D341Med (cell line): ENCODE measurements at places on chromosomes 5 and 9.

DNA sequence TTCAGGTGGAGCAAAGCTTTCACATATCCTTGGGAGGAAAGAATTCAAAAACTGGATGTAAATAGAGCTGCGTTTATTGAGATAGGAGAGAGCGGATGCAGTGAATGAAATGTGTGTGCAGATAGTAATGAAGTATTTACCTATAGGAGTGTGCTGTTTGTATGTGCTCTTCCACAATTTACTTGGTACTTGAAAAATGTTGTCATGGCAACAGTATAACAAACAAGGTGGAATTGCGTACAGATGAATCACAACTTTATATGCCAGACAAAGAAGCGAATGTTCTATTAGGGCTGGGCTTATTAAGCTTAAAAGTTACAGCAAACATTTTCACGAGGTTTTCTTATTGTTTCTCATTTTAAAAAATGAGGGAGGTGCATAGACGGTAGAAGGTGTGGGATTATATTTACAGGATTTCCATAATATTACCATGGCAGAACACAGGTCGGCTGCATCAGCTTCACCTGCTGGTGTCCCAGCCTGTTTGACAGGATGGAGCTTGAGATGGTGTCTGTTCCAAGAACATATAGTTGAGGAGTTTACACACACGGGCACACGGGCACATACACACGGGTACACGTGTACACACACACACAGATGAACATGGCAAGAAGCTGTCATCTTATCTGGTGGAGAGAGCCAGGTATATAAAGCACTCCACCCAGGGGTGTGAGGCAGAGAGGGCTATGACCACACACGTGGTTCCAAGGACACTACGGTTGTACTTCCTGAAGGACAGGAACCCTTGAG, 155.7 kb downstream of the RMI1 start:
- no peak for DNase-seq

DNA sequence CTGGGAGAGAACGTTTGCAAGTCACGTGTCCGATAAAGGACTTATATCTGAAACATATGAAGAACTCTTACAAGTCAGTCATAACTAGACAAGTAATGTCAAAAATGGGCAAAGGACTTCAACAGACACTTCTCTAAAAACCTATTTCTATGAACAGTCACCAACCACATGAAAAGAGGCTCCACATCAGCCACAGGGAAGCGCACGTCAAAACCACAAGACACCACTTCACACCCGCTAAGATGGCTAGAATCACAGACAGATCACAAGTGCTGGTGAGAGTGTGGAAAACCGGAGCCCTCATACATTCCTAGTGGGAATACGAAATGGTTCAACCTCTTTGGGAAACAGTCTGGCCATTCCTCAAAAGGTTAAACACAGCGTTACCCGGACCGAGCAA, 11.5 kb upstream of the CARD9 start:
- DNase-seq: no peak

DNA sequence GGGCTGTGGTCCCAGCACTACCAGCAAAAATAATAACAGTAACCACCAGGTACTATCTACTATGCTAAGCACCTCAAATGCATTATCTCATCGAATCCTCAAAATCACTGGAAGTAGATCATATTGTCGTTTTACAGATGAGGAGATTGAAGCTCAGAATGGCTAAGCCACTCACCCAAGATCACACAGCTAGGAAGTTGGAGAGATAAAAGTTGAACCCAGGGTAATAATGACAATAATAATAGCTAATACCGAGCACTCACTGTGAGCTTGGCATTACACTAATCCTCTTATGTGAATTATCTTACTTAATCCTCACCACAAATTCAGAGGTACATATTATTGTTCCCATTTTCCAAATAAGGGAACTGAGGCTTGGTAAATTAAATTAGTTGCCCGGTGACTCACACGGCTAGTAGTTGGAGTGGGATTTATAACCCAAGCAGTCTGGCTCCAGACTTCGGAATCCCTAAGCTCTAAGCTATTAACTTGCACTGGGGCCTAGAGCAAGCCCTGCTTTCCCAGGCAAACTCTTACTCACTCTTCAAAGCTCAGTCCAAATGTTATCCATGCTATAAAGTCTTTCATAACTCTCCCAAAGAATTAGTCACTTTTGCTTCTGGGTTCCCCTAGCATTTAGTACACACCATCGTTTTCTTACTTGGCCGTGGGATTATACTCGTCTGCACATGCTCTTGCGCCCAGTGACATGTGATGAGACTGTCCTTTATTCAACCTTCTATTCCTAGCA, 3.8 kb downstream of the ARSI start:
- peak; percentile 78 for DNase-seq

GRCh38 chr5:130529511-130530485, 625.5 kb downstream of the CHSY3 start:
- DNase-seq: no peak

DNA sequence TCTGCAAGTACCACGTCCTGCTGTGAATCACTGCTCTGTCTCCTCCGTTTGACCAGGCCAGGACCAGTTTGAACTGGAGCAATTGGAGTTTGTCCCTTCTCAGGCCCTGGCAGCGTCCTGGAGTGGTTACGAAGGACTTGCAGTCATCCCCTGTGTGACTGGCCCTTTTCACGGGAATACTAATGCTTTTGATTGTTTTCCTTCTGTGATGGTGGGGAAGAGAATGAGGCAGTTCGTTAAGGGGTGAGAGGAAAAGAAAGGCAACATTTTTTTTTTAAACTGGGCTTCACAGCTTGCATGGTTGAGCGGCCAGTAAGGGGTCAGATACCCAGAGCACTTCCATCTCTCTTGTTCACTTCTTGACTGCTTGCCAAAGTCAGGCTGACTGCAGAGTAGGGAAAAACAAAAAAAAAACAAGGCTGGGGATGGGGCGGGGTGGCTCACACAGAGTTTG, 153.5 kb upstream of the STK32A start:
- DNase-seq: no peak

DNA sequence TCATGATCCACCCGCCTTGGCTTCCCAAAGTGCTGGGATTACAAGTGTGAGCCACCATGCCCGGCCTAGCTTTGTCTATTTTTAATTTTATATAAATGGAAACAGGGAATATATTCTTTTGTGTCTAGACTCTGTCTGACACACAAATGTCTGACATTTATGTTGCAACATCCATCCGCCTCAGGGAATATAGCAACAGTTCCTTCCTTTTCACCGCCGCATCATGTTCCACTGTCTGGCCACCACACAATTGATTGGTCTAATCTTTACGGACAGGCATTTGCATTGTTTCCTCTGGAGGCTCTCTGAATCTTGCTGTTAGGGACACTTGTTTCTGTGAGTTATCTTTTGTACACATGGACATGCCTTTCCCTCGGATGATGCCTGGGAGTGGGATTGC, 20.1 kb upstream of the TBC1D9B start:
- no peak for DNase-seq

DNA sequence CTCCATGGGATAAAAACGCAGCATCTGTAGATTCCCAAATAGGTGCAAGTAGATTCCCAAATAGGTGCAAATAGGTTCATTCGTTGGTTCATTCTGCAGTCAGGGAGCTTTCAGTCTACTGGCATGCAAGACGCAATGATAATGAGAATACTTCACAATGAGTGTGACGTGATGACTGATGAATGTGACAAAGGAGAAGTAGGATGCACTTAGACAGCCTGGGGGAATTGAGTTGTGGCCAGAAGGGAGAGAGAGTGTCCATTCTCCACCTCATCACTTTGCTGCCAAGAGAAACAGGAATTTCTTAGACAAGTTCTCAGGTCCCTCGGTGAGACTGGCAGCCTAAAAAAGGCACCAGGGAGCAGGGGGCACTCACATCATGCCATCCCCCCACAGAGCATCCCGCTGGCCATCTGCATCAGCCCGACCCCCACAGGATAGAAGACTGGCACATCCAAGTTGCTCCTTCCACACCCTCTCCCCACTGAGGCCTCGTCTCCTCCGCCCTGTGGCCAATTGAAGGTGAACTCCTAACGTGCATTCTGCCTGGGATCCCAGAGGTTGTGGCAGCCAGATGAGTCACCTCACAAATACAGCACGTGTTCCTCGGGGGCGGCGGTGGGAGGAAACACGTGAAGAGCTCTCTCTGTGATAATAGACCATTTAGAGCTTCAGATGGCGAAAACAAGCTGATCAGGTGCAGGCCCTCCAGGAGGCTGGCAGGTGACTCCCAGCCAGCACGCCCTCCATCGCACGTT, 19.9 kb upstream of the KCNIP1 start:
- no peak for DNase-seq
